ENCODE measurements at places on chromosomes 3 and 15.
A peak's percentile ranks its signal among the peaks of the same experiment; 100 is the strongest.

- DNase-seq: peak; percentile 79
These were observed 519.1 kb downstream of the FOXP1 start for GRCh38 chr3:71064291-71064955.

DNA sequence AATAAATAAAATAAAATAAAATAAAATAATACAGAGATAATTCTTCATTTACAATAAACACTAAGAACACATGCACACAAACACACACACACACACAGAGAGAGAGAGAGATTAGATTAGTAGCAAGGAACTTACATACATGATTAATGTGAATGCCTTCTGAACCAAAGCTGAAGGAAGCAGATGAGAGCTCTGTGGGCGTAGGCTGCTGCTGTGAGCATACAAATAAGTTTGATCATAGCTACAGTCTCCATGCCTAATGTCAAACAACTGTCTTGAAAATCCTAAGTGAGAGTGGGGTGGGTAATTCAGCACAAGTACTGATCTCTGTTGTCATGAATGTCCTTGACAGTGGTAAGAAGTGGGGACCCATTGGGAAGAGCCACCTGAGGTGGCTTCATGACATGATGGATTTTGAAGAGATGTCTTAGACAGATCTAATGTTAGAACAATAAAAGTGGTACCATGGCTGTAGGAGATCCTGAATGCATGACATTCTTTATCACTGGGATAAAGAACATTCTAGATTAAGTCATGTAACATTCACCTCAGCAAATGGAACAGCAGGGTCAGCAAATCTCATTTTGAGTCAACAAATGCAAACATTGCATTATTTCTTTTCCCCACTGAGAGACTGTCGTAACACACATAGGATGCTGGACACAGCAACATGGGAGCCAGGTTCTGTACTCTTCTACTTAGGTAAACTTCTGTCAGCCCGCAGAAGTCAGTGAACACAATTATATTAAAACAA is 46.2 kb downstream of the CHL1 start:
- DNase-seq: no peak

GRCh38 chr15:84950570-84951111 is 31.0 kb upstream of the PDE8A start:
- DNase-seq: no peak

DNA sequence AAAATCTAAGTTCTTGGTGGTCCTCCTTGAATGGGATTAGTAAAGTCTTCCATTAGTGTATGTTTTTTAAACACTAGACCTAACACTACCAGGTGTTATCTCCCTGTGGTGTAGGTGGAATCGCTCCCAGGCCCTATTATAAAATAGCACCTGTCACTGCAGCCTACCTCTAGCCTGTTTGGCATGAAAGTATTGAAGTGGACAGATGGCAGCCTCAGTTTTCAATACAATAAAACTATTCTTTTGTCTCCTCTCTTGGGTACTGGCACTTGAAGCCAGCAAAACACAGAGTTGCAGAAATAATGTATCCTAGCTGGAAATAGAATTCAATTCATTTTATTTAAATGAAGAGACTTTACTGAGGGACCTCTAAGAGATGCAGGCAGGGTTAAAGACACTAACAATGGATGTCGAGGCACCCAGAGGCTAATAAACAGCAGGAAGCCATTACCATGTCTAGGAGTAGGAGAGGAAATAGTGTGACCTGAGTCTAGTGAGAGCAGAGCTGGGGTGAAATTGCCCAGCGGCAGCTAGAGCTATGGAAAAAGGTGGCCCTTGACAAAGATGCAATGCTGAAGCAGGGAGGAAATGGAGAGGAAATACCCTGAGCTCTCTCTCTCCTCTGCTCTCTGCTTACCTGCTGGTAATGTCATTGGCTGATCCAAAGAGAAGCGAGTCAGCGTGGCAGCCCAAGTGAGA is 49.1 kb upstream of the TMEM158 start:
- DNase-seq: no peak

DNA sequence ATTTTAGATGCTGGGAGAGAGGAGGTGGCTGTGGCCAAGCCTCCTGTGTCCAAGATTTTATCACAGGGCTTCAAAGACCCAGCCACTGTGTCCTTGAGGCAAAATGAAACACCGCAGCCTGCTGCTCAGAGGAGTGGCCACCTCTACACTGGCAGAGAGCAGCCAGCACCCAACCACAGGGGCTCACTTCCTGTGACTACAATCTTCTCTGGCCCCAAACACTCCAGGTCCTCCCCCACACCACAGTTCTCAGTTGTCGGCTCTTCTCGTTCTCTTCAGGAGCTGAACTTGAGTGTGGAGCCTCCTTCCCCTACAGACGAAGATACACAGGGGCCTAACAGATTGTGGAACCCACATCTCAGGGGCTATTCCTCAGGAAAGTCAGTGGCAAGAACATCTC is 45.6 kb downstream of the CDAN1 start:
- no peak for DNase-seq

DNA sequence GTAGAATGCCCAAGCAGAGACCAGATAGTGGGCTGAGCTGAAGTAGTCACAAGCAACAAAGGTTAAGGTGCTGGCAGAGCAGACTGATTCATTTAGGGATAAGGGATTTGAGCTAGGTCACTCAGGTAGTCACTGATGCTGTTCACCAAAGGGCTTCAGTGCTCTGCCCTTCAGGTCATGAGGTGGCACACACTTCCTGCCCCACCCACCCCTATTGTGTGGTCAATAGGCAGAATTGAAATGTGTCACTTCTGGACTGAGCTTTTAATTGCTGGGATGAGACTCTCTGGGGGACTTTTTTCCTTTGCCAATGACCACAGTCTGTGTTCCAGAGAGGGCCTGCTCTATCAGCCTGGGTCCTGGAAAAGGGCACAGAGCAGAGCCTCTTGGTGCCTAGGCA is 2.9 kb upstream of the DIS3L start:
- DNase-seq: no peak

DNA sequence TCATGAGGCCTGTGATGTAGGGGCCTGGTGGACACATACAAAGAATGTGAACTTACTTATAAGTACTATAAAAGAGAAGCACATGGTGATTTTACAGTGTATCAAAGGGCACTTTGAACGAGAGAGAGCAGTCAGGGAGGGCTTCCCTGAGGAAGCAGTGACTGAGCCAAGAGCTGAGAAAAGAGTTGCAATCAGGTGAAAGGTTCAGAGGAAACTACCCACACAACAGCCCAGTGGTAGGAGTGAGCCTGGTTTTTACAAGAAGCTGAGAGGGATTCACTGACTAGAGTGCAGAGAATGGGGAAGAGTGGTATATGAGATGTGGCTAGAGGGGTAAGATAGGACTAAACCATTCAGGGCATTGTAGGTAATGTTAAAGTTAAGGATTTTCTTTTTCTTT is 57.1 kb downstream of the CALML4 start:
- DNase-seq: no peak

GRCh38 chr3:153614563-153614962 is 452.5 kb downstream of the RAP2B start:
- no peak for DNase-seq

DNA sequence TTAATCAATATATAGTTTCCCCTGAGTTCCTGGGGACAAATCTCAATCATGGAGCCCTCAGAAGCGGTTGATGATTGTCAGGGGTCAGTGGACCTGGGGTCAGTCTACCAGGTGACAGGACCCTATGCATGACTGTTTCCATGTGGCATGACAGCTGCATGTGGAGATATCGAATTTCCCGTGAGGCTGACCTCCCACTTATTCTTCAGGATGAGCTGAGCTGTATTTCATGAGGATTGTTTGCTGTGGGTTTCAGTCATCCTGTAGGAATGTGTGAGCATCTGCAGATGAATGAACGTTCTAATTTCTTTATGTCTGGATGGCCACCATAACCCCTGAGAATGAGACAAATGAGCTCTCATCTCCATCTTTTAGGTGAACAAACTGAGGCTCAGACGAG is 93.0 kb upstream of the HES1 start:
- DNase-seq: no peak

- no peak for DNase-seq
These were observed 121.8 kb downstream of the AGBL1 start for GRCh38 chr15:86201313-86202008.

- DNase-seq: no peak
These were observed 751.8 kb upstream of the CBLB start for GRCh38 chr3:106620646-106621045.

DNA sequence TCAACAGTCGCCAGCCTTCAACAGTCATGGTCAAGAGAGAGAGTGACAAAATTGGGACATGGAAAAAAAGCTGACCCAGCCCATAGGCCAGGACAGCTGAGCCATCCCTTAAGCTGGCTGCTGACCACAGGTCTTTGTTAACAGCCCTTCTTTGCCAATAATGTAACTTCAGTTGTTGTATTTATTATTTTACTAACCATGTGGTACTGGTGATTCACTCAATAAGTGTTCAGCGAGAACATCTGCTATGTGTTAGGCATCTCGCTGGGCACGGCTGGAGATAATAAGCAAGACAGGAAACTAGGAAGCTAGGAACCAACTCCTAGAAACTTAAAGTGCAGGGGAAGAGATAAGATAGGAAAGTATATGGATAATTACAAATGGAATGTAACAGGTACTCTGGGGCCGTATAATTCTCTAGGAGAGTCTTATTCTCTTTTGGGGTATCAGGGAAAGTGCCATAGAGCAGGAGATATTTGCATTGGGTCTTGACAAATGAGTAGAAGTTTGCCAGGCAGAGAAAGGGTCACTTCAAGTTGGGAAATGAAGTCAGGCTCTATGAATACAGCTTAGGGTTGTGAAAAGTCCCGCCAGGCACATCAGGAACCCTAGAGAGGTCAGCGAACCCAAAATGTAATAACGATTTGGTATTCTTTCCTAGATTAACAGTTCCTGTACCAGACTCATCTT is 84.0 kb upstream of the TRA2B start:
- no peak for DNase-seq

DNA sequence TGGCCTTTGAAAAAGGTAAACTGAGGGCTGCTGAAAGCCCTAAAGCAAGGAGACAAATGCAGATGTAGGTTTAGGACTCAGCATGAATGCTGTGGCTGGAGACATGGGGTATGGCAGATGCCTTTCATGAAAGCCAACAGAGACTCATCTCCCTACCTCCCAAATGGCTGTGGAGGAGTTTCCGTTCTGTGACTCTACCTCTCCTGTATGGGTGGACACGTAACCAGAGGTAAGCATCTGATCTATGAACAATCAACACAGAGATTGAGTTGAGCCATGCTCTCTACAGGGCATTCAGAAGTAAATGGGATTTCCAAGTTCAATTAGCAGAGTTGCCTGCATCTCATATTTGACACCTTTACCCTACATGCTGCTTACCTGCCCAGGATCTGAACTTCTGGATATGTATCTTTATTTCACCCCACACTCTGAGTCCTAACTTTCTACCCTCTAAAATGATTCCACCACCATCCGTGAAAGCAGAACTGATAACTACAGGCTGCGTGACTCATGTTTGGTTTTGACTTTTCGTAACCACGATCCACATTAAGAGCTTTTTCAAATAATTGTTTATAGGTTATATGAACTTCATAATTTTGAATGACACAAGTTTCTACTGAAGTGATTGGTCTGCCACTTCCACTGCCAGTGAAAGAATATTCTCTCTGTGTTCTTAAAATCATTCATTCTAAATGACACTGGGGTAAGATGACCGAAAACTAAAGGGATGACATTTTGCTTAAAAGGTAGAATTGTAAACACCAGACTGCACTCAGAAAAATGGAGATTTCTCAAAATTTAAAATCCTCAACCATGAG is 1058.7 kb downstream of the FHIT start:
- DNase-seq: no peak

GRCh38 chr3:157204431-157204830 is 44.5 kb upstream of the CCNL1 start:
- DNase-seq: no peak

- DNase-seq: no peak
These were observed 280.1 kb downstream of the LRTM1 start for GRCh38 chr3:54647721-54648120.

GRCh38 chr3:161420746-161421145 is 49.4 kb upstream of the SPTSSB start:
- DNase-seq: no peak

- no peak for DNase-seq
These were observed 283.9 kb upstream of the LYSMD4 start for GRCh38 chr15:100017140-100017539.

DNA sequence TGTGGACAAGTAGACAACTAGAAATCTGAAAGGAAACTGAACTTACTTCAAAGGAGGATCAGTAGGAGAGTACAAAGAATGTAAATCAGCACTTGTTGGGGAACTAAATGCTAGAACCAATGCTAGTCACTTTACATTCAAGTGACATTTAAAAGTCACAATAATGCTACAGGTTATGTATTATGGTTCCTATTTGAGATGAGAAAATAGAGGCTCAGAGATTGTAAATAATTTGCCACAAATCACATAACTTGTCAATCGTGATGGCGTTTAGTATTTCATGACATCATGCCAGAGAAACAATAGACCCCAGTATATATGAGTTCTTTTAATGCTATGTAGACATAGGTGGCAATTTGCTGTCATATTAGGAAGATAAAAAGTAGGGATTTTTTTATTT is 467.8 kb upstream of the CBLB start:
- no peak for DNase-seq

- DNase-seq: no peak
These were observed 49.9 kb downstream of the PARP15 start for GRCh38 chr3:122627301-122627700.

DNA sequence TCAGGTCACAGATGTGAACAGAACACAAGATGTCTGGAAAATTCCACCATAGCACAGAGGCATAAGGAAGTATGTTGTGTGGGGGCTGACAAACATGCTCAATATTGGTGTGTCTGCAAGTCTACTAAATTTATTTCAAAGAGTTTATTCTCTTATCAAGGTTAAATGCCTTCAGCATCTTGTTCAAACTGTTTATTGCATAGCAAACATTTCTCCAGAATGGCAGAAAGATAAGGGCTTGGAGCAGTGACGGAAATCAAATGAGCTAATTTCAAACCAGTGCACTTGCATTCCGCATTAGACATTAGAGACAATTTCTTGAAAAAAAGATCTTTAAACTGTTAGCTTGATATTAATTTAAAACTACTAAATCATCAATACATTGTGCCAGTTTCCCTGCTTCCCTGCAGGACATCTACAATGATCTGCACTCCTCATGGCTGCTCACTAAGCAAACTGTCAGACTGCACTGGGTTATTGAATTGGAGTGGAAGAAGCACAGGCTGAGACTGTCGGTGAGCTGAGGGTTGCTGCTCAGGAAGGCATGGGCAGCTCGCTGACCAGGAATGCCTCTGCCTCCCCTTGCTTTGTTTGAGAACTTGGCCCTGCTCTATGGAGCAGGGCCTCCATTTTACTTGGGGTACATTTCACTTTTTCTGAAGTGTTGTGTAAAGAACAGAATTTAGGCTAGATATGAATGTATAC is 89.4 kb downstream of the KCNAB1 start:
- DNase-seq: no peak

- no peak for DNase-seq
These were observed 716.5 kb upstream of the GOLIM4 start for GRCh38 chr3:168812234-168812633.

- no peak for DNase-seq
These were observed 4.6 kb downstream of the VPS8 start for GRCh38 chr3:184816614-184817013.

- no peak for DNase-seq
These were observed 79.0 kb upstream of the DCLK3 start for GRCh38 chr3:36843065-36844051.

- no peak for DNase-seq
These were observed 177.5 kb downstream of the RORA start for GRCh38 chr15:61051569-61052031.
